ENCODE measurements at places on chromosomes 16 and 17.

DNA sequence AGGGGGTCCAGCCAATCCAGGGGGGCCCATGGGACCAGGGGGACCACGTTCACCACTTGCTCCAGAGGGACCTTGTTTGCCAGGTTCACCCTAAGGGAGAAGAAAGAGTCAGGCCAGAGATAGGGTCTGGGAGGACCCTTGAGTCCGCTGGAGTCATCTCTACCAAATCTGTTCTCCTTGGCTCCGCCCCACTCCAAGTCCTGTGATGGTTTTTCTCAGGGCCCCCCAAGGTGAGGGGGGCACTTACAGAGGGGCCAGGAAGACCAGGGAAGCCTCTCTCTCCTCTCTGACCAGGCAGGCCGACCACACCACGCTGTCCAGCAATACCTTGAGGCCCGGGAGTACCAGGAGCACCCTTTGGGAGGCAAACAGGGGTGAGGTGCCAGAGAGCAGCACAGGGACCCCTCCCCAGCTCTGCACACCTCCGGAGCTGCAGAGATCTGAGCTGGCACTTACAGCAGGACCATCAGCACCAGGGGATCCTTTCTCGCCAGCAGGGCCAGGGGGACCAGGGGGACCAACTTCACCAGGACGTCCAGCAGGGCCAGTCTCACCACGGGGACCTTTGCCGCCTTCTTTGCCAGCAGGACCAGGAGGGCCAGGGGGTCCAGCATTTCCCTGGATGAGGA lies 12.4 kb downstream of the COL1A1 start:
- peak; percentile 74 for DNase-seq

DNA sequence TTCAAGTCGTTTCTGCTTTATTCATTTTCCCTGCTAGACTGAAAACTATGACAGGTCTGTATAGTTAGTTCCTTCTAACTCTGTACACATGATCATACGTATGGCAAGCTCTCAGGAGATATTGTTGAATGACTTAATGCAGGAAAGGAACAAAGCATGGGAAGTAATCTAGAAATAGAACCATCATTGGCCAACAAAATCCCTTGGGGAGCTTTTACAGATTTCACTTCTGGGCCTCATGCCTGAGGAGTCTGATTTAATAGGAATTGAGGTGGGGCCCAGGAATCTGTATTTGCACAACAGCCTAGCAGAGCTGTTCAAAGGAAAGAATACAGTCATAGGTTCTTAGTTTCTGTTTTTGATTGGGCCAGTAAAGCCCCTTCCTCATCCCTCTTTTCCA lies 229.2 kb downstream of the MAP2K6 start:
- DNase-seq, result no peak

DNA sequence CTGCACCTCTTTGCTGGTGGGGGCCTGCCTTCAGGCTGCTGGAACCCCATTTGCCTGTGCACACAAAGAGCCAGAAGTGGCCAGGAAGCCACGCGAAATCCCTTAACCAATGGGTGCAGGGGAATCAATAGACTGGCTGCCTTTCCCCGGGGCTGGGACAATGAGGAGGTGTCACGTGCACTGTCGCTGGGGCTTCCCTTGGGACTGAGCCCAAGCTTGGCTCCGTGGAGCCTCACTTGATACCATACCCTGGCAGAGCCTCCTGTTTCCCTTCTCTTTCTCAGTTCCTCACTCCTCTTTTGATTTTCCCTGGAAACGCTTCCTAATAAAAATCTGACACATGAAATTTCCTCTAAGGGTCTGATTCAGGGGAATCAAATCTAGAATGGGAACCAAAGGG lies 38.8 kb upstream of the C16orf82 start:
- no peak for DNase-seq

DNA sequence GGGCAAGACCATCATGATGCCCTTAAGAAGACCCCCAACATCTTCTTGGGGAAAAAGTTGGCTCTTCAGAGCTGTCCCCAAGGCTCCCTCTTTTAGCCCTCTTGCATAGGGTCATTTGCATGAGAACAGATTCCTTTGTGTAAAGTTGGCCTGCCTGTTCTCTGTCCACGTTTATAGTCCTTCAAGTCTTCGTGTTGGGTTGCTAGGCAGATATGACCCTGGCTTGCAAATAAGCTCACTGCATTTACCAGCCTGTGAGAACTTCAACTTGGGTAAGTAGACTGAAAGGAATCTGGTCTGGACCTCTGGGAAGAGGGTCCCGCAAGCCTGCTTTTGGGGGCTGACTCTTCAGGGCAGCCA lies 2.9 kb downstream of the ARSG start:
- DNase-seq, result no peak

DNA sequence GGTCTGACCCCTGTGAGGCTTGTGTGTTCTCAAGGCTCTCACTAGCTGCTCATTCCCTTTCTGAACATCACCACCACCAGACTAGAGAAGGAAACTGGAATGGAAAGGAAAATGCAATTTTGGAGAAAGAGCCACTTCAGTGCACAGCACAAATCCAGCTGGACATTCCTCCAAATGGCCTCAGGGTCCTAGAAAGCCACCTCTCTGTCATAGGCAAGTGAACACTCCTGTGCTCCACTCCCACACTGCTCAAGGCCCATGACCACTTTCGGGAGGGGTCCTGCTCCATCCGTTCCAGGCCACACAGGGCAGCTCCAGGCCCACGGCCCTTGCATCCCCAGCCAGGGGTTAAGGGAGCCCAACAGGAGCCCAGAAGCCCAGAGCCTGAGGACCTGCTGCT lies 2.6 kb downstream of the LRRC75A start:
- DNase-seq, result no peak

GRCh38 chr16:17359788-17360390 lies 110.9 kb downstream of the XYLT1 start:
- DNase-seq, result peak; percentile 63

Measured in fibroblast of skin of right quadriceps (primary cell).